NCI-H1694 (cell line): ENCODE measurements at places on chromosomes 12 and 14.
A peak's percentile ranks its signal among the peaks of the same experiment; 100 is the strongest.

DNA sequence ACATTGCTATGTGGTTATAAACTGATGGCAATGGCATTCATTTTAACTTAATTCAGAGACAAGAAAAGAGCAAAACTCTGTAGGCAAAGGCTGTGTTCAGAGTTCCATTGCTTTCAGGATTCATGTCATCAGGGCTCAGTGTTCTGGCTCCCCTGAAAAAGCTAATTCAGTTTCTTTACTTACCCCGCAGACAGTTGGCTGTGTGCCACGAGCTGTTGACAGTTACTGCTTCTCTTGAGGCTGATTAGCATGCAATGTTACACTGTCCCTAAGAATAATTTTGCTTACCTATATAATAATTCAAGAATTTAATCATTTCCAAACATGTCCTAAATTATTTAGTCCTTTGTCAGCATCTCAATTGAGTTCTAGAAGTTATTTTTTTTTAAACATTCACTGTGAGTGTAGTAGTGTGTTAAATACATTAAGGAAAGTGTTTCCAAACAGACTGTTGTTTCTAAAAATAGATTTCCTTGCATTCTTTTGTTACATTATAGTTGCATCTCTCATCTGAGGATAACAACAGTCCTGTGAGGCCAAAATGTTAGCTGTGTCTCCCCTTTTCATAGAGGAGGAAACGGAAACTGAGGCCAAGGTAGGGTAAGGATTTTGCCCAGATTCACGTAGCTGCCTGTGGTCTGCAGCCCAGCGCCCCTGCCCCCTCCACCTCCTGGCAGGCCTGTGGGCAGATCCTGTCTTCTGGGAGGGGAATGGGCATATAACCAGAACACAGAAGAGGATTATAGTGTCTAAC, 98.6 kb downstream of the PELI2 start:
- DNase-seq: peak; percentile 27

GRCh38 chr14:95664546-95664945, 21.7 kb upstream of the TCL1B start:
- peak; percentile 23 for DNase-seq

GRCh38 chr14:105700622-105701288, 174.4 kb downstream of the TMEM121 start:
- no peak for DNase-seq

DNA sequence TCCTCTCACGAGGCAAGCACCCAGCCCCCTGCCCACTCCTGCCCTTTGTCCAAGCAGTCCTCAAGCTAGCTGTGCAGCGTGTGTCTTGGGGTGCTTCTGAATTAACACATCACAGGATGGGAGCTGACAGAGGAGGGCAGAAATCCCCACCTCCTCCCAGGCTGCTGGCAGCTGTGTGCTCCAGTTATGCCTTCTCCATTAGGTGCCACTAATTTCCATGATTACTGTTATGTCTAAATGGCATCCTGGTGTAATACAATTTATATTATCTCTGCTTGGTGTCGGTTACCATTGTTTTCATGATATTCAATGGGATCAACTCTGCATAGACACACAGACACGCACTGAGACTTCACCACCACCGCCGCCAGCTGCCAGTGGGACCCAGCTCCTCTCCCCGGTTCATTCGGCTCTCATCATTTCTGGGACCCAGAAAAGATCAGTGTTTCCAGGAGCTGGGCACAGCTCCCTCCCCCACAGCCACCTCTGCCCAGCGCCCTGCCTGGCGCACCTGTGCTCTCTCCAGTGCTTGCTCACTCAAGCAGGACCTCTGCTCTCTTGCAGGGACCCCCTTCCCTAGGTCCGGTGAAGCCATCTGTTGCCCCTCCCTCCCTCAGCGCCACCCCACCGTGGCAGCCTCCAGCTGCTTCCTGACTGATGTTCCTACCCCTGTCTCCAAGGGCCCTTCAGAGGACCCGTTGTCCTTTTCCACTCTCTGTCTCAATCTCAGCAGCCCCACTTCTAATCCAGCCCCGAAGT, 167.5 kb upstream of the FKBP4 start:
- DNase-seq: no peak

DNA sequence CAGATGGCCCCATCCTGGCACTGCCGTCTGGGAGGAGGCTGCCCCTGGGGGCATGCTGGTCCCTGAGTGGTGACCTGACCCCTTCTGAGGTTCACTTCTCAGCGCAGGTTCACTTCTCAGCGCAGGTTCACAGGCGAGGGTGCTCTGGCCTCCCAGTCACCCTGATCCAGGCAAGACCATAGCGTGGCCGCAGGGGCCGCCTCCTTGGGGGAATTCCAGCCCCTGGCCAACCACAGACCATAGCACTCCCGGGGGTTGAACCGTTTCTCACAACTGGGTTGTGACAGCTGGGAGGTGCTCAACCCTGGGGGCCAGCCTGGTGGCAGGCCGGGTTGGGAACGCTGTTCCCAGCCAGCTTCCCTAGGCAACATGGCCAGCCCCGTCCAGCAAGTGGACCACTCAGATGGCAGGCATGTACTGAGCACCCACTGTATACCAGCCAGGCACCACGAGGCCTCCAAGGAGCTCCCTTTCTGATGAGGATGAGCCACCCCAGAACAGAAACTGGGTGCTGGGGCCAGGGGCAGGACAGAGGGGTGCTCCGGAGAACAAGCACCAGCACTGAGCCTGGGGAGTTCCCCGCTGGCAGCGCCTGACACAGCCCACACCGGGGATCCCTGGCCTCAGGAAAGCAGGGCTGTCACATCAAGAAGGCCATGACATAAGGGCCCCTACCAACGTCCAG, 28.3 kb upstream of the ZFP36L1 start:
- no peak for DNase-seq

- DNase-seq: no peak
These were observed 5.5 kb downstream of the UBE3B start for GRCh38 chr12:109482894-109483293.

- no peak for DNase-seq
These were observed 1116.9 kb upstream of the TMEM132C start for GRCh38 chr12:127150028-127150427.

- peak; percentile 54 for DNase-seq
These were observed 6.9 kb downstream of the GNPTAB start for GRCh38 chr12:101823891-101824290.

DNA sequence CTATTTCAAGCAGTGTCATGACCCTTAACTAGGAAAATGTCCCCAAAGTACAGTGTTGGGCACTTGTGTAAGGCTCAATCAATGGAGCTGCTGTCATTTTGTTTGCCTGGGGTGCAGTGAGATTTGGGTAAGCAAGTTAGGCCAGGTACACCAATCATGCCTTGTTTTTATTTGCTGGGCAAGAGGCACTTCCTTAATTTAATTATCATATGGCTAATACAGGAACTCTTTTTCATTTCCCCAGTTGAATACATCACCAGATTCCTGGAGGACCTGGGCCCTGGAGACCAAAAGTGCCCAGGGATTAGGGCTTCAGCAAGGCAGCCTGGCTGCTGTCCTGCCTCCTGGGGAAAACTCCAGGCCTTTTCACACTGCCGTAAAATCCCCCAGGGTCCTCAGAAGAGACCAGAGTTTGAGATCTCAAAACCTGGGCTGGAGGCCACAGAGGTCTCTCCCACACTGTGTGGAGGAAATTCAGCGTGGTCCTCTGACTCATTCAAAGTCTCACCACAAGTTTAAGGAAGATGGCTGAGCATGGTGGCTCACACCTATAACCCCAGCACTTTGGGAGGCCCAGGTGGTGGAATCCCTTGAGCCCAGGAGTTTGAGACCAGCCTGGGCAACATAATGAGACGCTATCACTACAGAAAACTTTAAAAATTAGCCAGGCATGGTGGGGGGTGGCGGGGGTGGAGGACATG, 28.4 kb upstream of the FOXN3 start:
- no peak for DNase-seq

- no peak for DNase-seq
These were observed 252.0 kb upstream of the ARID2 start for GRCh38 chr12:45477526-45477925.

DNA sequence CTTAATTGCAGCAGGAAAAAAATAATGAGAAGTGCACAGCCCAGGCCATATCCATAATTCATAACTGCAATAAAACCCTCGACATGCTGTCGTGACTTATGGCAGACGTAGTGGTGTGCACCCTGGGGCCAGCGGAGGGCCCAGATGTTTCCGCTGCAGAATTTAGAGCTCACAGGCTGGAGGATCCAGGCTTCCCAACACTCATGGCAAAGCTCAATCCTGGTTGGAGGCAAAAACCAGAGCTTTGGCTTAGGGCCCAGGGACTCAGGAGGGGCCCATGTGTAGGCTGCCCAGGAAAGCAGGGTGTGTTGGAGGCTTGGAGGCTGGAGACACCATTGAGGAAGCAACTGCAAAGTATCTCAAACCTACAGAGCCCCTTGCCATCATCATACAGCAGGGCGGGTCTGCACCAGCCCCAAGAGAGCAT, 68.7 kb downstream of the SERPINA3 start:
- DNase-seq: no peak

- no peak for DNase-seq
These were observed 29.3 kb upstream of the BATF start for GRCh38 chr14:75492832-75493591.

DNA sequence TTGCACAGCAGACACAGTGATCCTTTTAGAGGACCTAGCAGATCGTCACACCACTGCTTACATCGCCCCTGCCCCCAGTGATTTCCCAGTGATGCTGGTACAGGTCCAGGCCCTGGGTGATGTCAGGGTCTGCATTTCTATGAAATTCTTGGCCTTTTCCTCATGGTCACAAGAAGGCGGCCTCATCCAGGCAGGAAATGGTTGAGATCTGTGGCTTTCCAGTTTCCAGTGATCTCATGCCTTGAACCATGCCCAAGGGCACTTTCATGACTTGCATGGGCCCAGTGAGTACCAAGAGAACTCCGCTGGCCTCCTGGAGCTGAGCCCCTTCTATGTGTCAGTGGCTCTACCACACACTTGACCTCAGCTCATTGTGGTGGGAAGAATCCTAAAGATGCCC, 41.9 kb upstream of the BDKRB2 start:
- DNase-seq: no peak

DNA sequence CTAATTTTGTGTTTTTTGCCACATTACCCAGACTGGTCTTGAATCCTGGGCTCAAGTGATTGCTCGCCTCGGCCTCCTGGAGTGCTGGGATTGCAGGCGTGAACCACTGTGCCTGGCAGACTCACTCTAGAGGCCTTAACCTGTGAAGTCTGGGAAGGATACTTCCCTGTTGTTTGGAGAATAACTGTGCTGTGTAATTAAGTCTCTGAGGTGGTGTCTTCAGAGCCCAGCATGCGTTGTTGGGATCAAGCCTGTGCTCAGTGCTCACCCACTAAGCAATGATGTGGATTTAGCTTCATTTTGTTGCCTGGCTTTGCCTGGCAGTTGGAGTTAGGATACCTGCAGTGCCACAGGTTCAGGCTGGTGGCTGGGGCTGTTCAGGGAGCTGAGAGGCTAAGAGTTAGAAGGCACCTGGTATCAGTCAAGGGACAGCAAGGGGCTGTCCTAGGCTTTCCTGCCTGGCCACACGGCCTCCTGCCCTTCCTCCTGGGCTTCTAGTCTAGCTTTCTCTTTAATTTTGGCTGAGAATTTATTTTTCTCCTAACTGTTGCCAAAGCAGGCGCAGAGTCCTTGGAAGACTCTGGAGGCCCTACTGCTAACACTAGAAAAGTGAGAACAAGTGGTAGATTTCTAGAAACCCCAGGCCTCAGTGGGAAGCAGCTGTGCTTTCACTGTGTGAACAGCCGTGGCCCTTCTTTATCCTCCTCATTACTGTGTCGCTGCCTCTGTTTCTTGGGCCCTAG, 38.5 kb downstream of the EP400 start:
- DNase-seq: no peak

DNA sequence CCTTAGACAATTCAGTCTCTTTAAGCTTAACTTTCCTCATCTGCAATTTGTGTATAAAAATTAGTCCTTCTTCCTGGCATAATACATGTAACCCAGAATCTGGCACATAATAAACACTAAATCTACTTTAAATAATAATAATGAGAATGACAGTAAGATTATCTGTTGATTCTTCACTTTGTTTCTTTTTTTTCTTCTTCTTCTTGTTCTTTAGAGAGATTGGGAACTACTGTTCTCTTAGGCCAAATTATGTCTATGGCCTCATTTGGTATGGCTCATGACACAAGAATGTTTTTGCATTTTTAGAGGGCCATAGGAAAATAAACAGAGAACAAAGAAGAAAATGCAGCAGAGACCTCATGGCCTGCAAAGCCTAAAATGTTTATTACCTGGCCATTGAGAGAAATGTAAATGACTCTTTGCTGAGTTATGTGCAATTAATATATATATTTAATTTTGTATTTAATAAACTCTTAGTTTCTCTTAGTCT, 275.8 kb downstream of the SLC6A15 start:
- DNase-seq: no peak

DNA sequence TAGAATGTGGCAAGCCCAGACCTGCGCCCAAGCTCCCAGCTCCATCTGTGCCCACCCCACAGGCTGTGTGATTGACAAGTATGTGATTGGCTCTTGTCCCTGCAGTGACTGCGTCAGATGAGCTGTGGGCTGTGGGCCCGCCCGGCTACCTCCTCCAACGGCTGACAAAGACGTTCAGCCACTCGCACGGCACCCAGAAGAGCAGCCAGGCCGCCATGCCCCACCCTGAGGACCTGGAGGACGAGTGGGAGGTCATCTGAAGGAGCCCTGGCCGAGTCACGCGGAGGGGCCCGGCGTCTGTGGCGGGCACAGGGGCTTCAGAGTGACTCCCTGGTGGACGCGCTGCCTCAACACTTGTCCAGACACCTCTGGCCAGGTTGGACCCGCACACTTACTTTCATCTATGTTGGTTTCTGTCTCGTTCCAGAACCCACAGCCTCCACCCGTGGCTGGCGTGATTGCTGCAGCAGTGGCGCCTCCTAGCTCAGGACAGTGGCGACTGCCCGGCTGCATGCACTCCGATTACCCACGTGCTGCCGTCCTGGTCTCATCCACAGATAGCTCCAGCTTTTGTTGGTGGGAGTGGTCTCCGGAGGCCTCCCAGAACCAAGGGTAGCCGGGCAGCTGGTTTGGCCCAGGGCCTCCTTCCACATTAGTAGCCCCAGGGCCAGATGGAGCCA, 11.4 kb downstream of the ANKRD9 start:
- peak; percentile 92 for DNase-seq

DNA sequence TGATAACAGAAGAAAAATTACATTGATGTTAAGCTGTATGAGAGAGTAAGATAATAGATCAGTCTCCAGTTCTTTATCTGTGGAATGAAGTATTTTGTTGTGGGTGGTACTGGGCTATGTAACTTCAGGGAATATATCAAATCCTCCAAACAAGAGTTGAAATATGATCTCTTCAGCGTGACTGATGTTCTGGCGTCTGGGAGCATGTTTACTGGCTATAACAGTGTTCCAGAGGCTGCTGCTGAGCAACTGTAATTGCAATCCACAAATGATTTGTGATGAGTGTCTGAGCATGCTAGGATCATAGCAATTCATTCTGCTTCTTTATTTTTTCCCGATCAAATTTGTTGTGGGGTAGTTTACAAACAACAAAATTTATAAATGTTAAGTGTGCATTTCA, 18.6 kb upstream of the CCDC198 start:
- peak; percentile 62 for DNase-seq

DNA sequence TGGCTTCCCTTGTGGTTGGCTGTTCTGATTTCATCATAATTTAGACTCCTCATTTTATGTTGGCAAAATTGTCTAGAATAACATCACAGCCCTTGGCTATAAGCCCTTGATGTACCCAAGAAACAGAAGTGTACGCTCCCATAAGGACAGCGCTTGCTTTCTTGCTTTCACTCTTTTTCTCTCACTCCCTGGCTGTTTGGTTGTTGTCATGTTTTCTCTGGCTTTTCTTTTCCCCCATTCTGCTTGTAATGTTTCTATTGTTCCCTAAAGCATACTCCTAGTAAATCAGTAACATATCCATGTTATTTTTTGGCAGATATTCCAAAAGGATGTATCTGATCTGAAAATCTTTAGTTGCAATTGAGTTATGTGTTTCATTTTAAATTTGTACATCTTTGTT, 530.5 kb downstream of the NOVA1 start:
- no peak for DNase-seq
